ENCODE measurements at places on chromosomes 3 and 15. TPM values are rescaled to one million over a fixed set of nuclear protein-coding genes. Genes with fewer than 3 reads are reported as not detected.

MME gene
- 9.1 TPM for total RNA-seq

PLA2G4E gene
- not detected for total RNA-seq

CLDN16 gene
- 0.27 TPM for total RNA-seq

ATP10A gene
- total RNA-seq, result 3.6 TPM

CHRNA7 gene
- total RNA-seq, result 12.6 TPM
